ENCODE measurements at places on chromosomes 12 and 14. TPM values are rescaled to one million over a fixed set of nuclear protein-coding genes. Genes with fewer than 3 reads are reported as not detected.

GRCh38 chr12:59934486-59934885, 338.7 kb downstream of the SLC16A7 start:
- peak; percentile 64 for DNase-seq

DNA sequence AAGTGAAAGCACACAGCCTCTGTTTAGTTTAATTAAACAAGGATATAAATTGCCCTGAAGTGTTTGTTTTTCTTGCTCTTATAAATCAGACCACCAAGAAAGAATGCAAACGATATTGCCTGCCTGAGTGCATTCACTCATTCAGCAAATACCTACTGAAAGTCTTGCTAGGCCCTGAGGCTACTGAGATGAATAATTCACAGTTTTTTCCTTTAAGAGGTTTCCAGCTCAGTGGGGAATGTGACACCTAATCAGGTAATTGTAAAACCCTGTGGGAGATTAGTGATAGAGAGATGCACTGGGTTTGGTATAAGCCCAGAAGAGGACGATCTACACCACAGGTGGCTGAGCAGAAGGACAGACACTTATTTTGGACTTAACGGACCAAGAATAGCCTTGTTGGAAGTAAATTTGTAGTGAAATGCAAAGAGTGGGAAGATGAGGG, 151.4 kb downstream of the SLC35F4 start:
- DNase-seq: no peak

- no peak for DNase-seq
These were observed 21.7 kb downstream of the SLC11A2 start for GRCh38 chr12:51004504-51004903.

- no peak for DNase-seq
These were observed 69.6 kb upstream of the KRAS start for GRCh38 chr12:25320123-25321006.

DNA sequence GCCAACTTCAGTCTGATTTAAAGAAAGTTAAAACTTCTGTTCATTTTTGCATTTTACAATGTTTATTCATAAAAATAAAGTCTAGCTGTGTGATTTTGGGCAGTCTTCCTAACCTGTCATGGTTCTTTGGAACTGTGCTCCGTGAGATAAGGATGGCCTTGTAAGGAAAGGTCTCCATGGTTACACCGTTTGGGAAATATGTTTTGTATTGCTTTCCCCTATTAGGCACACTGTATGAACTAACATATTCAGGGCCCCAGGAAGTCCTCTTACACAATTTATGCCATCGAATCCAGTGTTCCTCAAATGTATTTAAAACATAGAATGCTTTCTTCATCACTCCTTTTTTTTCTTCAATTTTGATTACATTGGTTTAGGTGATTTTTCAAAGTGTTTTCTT, 54.5 kb downstream of the APAF1 start:
- DNase-seq: no peak

RNU4-1 gene
- 7,155 TPM for total RNA-seq

DNA sequence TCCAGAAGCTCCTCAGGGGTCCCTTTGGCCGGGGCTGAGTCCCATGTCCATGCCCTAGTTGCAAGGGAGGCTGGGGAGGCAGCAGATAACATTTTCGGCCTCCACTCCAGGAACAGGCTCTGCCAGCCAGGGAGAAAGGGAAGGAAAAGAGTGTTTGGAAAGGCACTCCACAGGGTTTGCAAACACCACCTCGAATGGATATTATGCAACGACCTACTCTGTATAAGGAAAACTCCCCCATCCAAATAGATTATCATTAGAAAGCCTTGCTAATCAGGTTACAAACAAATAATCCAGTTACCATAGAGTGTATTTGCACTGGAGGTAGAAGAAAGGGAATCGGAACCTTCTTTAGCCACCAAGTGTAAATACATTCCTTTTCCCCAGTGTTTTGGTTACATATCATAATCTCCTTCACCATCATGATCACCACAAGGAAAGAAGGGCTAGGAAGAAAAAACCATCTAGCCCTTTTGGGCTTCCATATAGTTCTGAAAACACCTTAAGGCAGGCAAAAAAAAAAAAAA, 40.4 kb downstream of the TMCC3 start:
- DNase-seq: no peak

DNA sequence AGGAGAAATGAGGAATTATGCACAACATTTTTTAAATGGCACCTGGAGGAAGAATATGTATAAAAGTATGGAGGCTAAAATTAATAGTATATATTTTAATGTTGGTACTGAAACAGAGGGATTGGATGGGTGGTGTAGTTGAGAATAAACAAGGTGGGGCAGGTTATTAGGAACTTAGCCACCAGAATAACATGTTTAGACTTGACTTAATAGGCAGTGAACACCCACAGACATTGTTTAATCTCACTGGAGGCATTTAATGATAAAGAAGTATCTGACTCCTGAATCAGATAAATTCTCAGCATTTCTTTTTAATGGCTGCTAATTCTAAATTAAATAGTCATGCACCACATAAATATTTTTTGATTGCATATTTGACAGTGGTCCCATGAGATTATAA, 139.7 kb downstream of the CNTN1 start:
- DNase-seq: no peak

GRCh38 chr14:23613242-23614070, 22.7 kb upstream of the DHRS2 start:
- DNase-seq: no peak

STAC3 gene
- total RNA-seq: 1.0 TPM

DNA sequence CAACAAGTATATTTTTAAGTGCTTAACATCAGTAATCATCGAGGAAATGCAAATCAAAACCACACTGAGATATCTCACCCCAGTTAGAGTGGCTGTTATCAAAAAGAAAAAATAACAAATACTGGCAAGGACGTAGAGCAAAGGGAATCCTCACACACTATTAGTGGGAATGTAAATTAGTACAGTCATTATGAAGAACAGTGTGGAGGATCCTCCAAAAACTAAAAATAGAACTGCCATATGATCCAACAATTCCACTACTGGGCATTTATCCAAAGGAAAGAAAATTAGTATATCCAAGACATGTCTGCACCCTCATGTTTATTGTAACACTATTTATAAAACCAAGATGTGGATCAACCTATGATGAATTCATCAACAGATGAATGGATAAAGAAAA, 149.0 kb upstream of the PWP1 start:
- no peak for DNase-seq

DNA sequence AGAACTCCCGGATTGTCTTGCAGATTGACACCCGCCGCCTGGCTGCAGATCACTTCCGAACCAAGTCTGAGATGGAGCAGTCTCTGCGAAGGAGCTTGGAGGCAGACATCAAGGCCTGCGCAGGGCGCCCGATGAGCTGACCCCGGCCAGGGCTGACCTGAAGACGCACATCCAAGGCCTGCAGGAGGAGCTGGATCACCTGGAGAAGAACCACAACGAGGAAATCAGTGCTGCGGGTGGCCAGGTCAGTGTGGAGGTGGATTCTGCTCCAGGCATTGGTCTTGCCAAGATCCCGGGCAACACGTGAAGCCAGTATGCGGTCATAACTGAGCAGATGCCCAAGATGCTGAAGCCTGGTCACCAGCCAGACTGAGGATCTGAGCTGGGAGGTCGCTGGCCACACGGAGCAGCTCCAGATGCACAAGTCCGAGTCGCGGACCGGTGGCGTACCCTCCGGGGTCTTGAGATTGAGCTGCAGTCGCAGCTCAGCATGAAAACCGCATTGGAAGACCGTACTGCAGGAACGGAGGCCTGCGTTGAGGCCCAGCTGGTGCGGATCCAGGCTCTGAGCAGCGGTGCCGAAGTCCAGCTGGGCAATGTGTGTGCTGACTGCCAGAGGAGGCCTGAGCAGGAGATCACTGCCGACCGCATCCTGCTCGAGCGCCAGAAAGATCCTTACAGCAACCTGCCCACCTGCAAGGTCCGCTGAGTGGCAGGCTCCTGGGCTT, 12.4 kb upstream of the A2M start:
- DNase-seq: no peak

DNA sequence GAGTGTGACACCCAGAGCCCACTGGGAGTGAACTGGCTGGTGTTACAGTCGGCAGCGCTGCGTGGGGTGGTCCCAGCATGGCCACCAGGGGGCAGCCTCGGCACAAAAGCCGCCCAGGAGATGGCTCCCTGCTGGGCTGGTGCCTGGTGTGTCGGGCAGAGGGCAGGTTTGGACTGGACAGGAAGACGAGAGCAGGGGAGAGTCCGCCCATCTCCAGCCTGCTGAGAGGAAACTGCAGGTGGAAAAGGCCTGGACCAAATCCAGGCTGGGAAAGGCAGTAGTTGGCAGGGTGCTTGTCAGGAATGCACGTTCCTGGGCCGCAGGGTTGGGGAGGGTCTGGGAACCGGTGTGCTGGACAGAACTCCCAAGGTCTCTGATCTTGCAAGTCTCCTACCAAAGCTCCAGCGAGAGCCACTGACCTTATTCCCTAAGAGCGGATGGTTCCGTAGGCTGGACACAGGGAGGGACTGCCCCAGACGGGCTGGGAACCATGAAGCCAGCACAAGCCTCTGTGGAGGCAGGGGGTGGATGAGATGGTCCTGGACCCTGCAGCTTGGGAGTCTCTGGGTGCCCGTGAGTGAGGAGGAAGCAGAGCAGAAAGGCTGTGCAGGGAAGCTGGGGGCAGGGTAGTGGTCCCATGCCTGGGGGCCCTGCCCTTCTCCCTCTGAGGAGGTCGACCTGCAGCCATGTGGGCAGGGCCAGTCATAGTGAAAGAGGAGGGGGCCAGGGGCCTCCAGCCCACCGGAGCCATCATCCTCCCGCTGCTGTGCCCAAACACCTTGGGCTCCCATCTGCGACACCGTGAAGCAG, 1.8 kb downstream of the AHNAK2 start:
- peak; percentile 74 for DNase-seq

- DNase-seq: no peak
These were observed 22.9 kb downstream of the PROX2 start for GRCh38 chr14:74852922-74853530.

GRCh38 chr14:77967110-77967509, 167.2 kb downstream of the ADCK1 start:
- no peak for DNase-seq

RNASE1 gene
- 182 TPM for total RNA-seq

DNA sequence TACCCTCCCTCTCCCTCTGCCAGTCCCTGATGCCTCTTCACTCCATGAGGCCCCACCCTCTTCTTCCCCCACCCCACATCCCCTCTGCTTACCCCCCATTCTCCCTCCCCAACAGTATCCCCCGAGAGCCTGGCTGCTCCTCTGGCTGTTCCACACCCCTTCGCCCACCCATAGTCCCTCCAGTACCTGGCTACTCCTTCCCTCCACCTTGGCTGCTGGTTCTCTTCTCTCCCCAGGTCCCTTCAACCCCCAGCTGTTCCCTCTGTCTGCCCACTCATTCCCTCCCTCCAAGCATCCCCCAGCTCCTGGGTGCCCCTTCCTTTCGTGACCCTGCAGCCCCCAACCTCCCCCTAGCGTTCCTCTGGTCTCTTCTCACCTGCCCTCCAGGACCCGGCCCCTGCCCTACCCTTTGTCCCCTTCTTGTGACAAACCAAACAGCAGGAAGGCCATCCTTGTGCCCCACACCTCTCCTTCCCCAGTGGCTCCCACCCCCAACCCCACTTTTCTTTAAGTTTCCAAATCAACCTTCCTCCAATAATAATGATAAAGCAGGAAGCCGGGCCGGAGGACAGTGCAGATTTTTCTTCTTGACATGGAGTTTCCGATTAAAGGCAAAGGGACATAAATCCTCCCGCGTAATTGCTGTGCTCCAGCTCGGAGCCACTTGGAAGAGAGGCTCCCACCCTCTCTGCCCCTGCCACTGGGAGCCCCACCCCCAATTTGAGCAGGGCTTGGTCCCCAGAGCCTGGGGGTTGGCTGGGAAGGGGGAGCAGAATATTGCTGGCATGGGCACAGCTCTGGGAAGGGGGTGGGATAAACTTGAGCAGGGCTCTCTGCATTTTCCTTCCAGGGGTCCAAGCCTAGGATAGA, 40.0 kb downstream of the SMUG1 start:
- DNase-seq: no peak

DNA sequence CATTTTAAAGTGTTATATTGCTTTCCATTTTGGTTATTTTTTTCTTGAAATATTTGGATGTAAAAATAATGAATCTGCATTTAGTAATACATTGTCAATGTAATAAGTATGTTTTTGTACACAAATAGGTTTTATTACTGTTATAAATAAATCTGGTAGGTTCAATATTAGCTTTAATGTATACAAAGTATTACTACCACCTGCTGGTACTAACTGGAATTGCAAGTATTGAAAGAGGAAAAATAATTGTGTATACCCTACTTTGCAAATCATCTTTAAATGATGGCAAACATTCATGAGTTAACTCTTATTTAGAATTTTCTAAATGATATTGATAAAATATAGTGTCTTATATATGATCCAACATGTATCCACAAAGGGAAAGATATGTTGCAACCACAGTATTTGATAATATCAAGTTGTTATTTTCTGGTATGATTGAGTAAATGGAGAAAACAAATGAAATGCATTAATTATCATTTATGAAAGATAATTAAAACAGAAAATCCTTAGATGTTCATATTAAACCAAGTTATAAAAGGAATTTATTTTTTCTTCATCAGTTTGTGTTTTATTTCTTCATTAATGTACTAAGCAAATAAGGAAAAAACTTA, 3.2 kb downstream of the OR4K2 start:
- no peak for DNase-seq

DNA sequence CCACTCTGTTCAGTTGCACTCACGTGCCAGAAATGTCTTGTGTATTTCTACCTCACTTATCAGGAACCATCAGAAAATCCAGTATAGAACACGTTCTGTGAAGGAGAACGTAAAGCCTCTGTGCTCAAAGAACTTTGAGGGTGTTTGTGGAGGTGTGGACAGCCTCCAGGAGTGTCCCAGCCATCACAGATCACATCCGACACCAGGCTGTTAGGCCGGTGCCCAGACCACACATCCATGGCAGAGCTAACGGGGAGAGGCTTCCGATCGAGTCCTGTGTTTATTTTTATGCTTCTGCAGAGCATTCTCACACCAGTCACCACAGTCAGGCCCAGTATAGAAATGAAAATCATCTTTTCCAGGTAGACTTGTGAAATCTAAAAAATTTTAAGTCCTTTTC, 53.6 kb downstream of the TPCN1 start:
- DNase-seq: no peak

DNA sequence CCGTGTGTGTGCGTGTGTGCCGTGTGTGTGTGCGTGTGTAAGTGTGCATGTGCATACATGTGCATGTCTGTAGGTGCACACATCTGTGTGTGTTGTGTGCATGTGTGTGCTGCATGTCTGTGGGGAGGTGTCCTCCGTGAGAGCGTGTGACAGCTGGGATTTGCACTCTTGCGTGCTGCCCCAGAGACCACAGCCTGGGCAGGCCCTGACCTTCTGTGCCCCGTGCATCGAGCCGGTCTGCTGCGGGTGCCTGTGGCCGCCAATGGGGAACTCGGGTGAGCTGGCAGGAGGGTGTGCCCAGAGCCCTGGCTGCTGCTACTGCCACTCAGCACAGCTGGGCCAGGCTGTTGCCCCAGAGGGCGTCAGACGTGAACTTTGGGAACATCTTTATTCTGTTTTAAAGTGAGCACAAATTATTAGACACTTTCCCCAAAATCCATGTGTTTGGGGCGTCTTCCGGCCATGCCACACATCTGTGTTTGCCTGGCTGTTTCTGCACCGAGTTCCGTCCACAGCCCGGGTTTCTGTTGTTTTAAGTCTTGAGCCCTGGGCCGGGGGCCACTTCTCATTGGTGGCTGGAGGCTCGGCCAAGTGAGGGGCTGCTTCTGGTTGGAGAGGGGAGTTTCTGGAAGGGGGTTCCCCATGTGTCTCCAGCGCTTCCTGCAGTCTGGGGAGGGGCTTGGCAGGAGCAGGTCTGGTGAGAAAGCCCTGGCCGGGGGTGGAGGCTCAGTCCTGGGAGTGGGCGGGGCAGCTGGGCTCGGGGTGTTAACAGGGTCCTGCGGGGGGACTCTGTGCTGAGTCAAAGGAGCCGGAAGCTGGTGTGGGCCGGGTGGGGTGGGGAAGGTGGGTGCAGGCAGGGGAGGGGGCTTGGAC, 7.6 kb downstream of the CEP170B start:
- DNase-seq: no peak

TMEM19 gene
- 24.4 TPM for total RNA-seq

Data from endothelial cell of umbilical vein (primary cell).